Nephron progenitor cell (in vitro differentiated cells): ENCODE measurements at places on chromosomes 16 and 17.

DNA sequence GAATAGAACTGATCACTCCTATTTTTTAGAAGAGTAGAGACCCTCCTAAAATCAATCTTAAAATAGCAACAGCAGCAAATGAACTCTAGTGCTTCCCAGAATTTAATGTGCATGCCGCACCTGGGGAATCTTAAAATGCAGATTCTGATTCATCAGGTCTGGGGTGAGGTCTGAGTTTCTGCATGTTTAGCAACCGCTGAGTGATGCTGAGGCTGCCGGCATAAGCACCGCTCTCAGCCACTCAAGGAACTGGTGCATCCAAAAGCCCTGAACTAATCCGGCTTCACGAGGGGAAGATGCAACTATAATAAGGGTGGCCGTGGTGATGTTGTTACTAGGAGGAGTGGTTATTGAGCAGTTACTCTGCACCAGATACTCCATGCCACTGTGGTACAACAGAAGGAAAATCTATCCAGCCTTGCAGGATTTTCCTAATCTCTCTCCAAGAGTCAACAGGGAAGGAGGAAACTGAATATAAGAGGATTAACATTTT lies 19.7 kb downstream of the SDK2 start:
- no peak for DNase-seq

DNA sequence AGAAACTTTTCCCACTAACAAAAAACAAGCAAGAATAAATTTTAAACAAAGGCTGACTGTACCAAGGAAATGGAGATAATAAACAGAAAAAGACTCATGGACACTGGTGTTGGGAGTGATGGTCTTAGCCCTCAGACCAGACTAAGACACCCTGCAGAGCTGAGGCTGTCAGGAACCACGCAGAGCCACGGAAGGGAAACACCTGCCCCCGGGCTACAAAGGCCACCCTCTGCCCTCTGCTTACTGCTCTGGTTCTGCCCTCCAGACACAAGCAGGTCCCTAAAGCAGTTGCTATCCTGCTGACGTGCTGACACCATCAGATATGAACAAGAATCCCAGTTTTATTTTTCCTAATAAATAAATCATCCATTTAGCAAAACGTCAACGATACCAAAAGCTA lies 80.0 kb downstream of the ANKRD11 start:
- no peak for DNase-seq

DNA sequence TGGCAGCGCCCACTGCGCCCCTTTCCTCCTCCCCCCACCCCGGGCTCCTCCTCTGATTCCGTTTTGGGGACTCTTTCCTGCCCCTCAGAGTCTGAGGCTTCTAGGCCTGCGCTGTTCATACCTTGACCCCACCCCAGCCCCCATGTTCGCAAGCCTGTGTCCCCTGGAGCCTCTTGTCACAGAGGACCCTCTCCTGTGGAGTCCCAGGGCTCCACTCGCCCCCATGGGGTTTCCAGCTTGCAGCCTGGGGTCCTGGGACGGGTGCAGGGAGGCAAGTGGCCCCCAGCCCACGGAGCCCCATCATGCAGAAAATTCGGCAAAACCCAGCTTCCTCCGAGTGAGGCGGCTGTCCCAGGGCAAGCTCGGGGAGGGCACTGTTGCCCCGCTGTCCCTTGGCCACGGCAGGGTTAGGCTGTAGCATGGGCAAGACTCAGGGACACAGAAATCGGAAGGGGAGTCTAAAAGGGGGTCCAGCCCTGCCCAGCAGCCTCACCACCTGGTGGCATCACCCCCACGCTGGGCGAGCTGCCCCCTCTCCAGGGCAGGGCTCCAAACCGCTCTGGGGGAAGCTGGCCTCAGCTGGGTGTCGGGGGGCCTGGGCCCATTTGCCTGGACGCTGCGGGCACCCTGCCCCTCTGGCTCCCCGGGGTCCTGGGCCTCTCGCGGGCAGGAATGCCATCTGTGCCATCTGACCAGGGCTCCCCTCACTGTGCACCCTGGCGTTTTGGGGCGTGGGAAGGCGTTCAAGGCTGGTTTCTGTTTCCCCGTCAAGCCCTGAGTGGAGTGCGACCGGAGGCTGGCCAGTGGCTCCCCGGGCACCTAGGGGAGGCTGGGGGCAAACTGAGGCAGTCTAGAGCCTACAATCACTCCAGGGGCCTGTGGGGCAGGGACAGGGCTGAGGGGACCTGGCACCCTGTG lies 11.5 kb upstream of the BAHCC1 start:
- DNase-seq = no peak

- DNase-seq = no peak
These were observed 12.9 kb upstream of the CMIP start for GRCh38 chr16:81431554-81432353.

- no peak for DNase-seq
These were observed 17.7 kb downstream of the BCL7C start for GRCh38 chr16:30875871-30876801.

DNA sequence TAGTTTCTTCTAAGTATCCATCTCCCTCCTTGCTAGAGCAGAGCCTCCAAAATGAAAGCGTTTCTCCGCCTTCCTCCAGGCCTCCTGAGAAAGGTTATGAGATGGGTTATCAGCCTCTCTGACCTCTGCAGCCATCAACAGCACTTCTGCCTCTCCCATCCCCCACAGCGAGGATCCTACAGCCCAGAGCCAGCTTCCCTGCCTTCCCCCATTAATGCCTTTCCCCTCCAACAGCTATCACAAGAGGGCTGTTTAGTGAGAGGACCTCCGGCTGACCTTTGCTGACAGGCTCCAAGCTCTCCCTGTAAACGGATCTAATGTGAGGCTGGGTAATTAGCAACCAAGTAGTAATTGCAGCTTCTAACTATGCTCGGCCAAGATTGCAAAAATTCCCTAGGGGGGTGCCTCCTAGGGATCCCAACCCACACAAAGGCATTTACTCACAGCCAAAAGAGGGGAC lies 55.8 kb downstream of the ZFHX3 start:
- DNase-seq = peak; percentile 54

GRCh38 chr16:61323456-61323855 lies 712.8 kb downstream of the CDH8 start:
- no peak for DNase-seq

- DNase-seq = no peak
These were observed 3.1 kb upstream of the MC1R start for GRCh38 chr16:89915303-89916232.

GRCh38 chr16:80680839-80681238 lies 123.6 kb downstream of the CDYL2 start:
- no peak for DNase-seq

DNA sequence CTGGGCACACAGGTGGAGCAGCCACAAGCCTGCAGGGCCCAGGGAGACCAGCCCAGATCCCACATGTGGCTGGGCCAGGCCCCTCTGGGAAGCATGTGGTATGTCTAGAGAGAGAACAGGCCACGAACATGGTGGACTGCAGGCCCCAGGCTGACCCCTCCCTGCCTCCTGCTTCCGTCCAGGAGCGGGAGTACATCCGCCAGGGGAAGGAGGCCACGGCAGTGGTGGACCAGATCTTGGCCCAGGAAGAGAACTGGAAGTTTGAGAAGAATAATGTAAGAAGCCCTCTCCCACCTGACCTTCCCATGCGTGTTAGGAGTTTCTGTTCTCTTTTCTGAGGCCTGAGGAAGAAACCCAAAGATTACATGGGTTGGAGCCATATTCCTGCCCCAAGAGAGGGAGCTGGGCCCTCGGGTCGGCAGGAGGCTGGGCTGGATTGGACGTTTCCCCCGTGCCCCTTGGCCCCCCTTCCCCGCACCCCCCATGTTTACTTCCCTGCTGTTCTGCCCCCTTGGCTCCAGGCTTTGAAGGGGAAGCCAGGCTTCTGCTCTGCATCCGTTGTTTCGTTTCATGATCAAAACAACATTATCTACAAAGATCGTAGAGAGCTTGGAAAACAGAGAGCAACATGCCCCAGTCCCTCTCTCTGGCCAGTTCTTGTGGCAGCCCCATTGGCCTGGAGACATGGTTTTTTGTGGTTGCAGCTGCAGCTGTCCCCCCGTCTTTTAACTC lies 5.7 kb upstream of the TCAP start:
- DNase-seq = no peak

GRCh38 chr16:27407133-27407532 lies 5.2 kb downstream of the IL21R start:
- no peak for DNase-seq

DNA sequence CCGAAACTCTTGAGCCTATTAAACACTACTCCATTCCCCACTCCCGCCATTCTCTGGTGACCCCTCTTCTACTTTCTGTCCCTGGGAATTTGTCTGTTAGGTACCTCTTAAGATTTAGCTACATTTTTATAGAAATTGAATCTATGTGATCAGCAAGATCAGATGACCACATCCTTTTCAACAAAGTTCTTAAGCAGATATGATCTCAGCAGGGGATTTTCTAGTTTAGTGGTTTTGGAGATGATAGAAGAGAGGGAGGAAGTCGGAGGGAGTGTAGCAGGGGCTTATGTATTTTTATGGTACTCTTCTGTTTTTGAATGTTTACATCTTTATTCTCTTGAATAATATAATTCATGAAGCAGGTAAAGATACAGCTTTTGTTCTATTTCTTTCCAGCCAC lies 40.8 kb downstream of the RPA1 start:
- DNase-seq = no peak

DNA sequence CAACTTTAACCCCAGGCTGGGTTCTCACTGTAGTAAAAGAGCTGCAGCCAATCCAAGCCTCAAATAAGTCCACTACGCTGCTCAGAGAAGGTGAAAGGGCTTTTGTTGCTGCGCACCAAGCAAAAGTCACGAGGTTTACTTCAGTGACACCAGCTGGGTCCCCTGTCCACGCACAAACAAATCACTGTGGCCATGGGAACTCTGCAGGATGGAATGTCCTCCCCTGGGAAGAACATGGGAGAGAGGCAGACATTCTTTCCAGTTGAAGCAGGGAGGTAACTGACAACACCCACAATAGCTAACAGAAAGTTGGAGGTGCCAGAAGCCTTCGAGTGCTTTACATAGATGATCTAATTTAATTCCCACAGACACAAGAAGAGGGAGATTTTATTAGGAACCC lies 181.9 kb downstream of the PMP22 start:
- peak; percentile 21 for DNase-seq

DNA sequence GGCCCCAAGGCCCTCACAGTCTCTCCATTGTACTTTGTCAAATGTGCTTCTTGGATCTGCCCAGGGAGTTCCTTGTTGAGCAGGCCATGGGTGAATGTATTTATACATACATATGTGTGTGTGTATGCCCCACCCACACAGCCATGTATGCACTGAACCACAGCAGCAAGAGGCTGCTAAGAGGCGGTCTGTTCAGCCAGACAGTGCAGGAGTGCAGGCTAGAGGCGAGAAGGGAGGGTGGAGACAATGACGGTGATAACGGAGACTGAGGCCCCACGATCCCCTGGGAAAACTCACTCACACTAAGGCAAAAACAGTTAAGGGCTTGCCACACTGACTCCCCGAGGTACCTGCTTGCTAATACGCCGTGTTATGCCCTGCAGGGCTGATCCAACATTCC lies 151.0 kb upstream of the CDC42EP4 start:
- DNase-seq = no peak

GRCh38 chr17:2547176-2547575 lies 35.5 kb upstream of the METTL16 start:
- DNase-seq = no peak

- DNase-seq = no peak
These were observed 4.4 kb downstream of the LGALS9 start for GRCh38 chr17:27635275-27635823.
